ENCODE measurements at places on chromosomes 5 and 9.

- DNase-seq: no peak
Measured at GRCh38 chr5:111364992-111365391, 140.8 kb downstream of the CAMK4 start.

GRCh38 chr9:132027752-132028663, 51.7 kb downstream of the MED27 start:
- no peak for DNase-seq

DNA sequence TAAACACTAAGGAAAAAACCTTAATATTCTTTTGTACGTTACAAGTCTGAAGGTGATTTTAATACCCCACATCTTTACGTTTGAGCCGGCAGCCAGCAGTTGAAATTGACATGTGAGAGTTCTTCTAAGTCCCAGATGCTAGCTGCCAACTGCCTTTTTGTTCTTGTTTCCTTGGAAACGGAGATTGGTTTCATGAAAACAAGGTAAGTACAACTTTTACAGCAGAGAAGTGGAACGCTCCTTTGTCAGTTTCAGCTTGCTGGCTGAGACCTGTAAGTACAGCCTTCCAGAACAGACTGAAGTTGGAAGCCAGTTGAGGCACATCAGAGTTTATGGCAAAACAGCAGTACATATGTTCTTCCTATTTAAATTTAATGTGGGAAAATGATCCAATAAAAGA, 1018.4 kb upstream of the ARRDC3 start:
- DNase-seq: no peak

- no peak for DNase-seq
Measured at GRCh38 chr5:143933451-143933850, 121.5 kb downstream of the HMHB1 start.

DNA sequence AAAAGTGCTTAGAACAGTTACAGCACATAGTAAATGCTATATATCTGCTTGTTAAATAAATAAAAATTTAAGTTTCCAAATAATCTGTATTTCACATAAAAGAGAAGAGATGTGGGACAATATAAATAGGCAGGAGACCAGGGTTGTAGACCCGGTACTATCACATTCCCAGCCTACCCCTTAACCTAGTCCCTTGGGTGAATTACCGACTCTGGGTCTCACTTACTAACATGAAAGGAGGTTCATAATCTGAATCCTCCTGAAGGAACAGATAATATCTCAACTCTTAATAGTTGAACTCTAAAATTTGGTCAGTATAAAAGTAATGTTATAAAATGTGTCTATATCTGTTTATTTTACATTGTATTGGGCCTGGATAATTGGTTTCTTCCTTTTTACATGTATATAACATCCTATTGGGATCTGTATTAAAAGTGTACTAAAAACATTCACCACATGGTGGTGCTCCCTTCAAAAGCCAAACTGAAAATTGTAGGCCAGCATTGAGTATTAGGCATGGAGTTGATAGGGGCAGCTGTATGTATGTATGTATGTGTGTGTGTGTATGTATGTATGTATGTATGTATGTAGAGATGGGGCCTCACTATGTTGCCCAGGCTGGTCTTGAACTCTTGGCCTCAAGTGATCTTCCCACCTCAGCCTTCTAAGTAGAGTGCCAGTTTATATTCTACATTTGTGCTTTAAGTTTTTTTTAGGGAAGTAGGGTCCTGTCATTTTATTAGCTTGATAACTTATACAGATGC, 64.2 kb upstream of the ABL1 start:
- no peak for DNase-seq

All from activated T-cell treated with anti-CD3 and anti-CD28 coated beads, Interleukin-2, amount 50 U/mL, for 24 hours (primary cell).